ENCODE measurements at places on chromosomes 13 and 19.

- no peak for DNase-seq
Measured at GRCh38 chr19:934197-934840, 8.5 kb downstream of the ARID3A start.

GRCh38 chr19:39413272-39413910 is 922 bp downstream of the PLEKHG2 start:
- peak; percentile 80 for DNase-seq

- peak; percentile 58 for DNase-seq
Measured at GRCh38 chr13:41061914-41062837, 867 bp downstream of the WBP4 start.

- no peak for DNase-seq
Measured at GRCh38 chr19:39240421-39240820, 4.4 kb downstream of the IFNL3 start.

- DNase-seq, result no peak
Measured at GRCh38 chr19:49824662-49825061, 6.6 kb downstream of the MED25 start.

- peak; percentile 21 for DNase-seq
Measured at GRCh38 chr13:43787997-43788396, 1.2 kb upstream of the ENOX1 start.

DNA sequence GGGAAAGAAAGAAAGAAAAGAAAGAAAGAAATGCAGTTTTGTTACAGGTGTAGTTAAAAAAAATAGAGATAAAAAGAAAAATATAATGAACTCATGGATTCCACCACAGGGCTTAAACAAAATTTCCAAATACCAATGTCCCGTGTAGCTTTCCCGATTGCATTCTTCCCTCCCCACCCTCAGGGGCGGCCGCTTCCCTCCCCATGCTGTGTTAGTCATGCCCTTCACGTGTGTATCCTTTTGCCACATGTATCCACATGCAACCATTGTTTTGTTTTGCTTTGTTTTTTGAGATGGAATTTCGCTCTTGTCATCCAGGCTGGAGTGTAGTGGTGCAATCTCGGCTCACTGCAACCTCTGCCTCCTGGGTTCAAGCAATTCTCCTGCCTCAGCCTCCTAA is 3.6 kb upstream of the KMT5C start:
- no peak for DNase-seq

DNA sequence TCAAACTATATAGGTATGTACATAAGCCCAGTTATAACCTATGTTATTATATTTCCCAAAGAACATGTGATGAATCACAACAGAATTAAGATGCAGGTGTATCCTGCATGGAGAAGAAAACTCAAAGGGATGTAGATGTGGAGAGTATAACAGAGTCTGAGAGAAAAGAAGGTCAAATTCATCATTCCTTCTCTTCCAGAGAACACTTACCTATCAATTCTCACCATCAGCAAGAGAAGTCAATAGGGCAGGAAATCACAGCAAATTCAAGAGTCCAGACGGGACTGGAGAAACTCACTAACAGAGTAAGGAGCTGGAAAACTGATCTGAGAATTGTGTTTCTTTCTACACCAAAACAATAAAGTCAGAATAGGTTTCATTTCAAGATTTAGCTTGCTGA is 28.4 kb downstream of the DIAPH3 start:
- DNase-seq, result no peak

DNA sequence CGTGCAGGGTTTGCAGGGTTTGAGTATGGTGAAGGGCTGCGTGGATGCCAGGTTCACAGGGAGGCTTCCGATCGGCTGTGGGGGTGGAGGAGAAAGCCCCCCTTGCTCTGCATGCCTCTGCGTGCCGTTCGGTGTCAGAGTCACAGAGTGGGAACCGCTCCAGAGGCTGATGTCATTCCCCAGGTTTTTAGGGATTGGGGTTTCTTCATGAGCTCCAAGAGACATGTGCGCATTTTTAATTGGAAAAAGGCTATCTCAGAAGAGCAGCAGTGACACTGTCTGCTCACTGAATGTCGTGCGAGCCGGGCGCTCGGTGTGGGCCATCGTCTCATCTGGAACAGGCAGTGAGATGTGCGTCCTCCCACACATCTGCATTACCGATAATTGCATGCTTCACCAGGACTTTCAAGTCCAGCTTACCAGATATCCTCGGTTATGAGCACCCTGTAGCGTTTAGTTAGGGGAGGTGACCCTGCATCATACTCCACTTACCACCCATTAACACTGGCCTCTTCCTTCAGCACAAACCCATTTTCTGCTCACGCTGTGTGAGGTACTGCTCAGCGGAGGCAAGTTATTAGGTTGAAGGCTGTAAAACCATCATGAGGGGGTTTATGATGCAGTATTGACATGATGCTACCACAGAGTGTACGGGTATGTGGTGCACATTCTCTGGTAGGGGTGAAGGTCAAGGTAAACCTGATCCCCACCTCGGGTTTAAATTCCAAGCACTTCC is 1.7 kb downstream of the MCF2L start:
- no peak for DNase-seq

DNA sequence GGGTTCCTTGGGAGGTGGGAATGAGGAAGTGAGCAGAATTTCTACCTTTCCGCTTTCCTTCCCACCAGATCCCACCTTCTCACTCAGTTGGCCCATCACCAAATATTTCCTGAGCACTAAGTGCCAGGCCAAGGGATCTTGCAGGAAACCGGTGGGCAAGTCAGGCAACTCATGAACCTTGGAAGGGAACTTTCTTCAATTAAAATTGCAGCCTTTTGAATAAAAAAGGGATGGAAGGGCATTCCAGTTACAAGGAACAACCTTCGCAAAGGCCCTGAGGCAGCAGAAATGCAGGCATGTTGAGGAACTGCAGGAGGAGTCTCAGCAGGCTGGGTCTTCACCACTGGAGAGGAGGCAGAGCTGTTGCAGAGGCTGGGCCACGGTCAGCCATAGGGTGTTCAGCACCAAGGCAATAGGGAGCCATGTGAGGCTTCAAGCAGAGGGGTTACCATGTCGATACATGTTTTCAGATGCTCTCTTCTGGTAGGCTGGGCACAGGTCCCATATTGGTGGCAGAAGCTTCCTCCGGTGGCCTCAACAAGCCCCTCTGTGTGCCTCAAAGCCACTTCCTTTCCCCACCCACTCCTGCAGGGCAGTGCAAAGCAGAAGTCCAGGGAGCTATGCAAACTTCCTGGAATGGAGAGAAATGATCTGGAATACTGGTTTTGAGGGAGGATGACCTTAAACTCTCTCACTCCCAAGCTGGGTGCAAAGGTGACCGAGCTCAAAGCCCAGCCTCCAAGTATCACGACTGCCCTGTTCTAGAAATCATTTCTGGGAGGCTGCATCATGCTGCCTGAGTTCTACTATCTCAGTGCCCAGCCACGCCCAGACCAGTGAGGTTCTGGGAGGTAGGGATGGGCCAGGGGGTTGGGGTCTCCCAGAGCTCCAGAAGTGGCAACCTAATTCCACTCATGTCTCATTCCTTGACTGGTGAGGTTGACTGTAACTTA is at the start of gene FUT6:
Gene FUT6, minus strand, starts transcription at position 638 of the 953 bp plus-strand sequence. CDS start 7,135 bp downstream, outside the sequence.
- no peak for DNase-seq

DNA sequence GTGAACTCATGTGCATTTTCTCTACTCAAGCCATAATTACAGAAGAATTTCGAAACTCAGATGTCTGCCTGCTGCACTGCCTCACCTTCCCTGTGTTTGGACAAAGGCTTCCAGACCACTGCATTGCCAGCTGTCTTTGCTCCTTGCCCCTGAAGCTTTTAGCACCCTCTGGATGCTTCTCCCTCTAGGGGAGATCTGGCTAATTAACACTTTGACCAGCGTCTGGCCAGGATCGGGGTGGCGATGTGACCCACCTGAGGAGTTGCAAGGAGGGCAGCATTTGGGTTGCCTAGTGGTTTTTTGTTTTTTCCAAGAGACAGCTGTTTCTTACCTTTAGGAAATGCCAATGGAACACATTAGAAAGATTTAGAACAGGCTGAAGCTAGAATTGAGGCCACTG is 127.7 kb upstream of the ZNF536 start:
- DNase-seq, result no peak

DNA sequence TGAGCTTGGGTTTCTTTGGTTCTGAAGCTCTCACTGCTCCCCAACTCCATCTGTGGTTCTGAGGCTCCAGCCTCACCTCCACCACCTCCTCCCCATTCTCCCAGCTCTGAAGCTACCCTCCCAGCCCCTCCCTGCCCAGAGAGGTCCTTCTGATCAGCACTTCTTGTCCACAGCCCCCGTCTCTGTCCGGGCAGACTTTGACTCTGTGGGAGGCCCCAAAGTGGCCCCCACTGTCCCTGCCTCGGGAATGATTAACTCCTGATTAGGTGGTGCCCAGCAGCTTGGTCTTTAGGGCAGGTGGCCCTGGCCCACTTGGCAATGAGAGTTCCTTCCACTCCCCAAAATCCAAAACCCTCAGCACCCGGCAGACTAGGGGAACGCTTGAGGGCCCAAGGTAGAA is 14.4 kb downstream of the EVI5L start:
- DNase-seq, result no peak

- no peak for DNase-seq
Measured at GRCh38 chr19:35081201-35081600, 34.4 kb upstream of the FXYD3 start.

- no peak for DNase-seq
Measured at GRCh38 chr19:8208922-8209461, at the start of gene CERS4. Gene CERS4, plus strand, starts transcription at chr19:8209370. Its CDS starts 41,707 bp downstream, at chr19:8251077.

GRCh38 chr19:50046649-50047503 is 21.1 kb downstream of the ZNF473 start:
- no peak for DNase-seq
